Inflammatory macrophage treated with lipopolysaccharide for 1 hour (primary cell): ENCODE measurements at places on chromosomes 6 and 20.
A peak's percentile ranks its signal among the peaks of the same experiment; 100 is the strongest.

DNA sequence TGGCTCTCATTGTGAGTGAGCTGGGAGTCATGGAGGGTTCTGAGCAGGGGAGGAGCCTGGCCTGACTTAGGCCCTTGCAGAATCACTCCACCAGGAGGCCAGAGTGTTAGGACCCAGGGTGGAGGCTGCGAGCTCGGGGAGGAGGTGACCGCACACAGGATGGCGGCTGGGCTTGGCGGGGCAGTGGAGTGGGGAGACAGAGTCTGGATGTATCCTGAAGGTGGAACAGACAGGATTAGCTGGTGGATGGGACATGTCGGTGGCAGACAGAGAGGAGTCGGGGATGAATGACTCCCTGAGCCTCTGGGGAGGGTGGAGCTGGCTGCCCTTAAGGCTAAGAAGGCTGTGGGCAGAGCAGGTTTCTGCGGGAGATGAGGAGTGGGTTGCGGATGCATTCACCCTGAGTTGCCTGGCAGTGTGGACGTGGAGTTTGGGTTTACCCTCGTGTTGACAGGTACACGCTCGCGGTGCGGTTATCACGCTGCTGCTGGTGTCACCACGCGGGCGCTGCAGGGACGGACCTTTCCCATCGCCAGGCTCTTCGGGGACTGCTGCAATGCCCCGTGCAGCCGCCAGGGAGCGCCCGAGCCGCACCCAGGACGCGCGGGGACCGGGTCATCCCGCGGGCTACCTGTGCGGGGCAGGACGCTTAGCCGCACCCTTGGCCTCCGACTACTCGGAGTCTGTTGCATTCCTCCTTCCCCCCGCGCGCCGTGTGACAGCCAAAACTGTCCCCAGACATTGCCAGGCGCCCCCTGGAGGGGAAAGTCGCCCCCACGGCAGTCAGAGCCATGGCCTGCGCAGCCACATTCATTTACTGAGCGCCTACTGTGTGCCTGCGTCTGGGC is 43.0 kb upstream of the PTGIS start:
- peak; percentile 34 for DNase-seq

DNA sequence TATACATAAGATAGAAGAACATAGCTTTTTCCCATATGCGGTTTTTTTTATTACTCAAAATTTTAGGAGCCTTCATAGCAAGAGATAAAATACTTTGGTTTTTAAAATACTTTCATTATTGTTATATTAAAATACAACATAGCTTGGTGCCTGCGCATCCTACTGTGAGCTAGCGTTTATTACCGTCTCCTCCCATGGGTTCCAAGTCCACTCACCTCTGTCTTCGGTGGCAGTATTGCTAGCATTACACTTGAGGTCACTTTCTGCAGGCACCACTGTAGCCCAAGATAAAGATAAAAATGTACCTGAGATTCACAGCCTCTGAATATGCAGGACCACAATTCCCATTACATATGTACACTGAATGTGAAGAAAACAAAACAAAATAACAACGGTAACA is 326.7 kb downstream of the TPBG start:
- DNase-seq: no peak

DNA sequence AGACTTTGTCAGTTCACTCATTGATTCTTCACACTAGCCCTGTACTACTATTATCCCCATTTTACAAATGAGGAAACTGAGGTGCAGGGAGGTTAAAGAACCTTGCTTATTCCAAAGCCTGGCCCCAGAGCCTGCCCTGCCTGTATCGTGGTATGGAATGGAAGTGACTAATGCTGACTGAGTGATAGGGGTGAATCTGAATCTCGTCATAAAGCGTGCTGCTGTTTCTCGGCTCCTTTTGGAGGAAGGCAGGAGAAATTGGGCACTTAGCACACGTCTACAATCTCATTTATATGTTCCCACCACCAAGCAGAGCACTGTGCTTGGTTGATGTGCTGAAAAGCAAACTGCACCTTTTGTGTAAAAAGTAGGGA is 17.1 kb downstream of the GFRA4 start:
- no peak for DNase-seq

- DNase-seq: no peak
Observed at GRCh38 chr6:128036808-128037570, 136.1 kb upstream of the THEMIS start.

DNA sequence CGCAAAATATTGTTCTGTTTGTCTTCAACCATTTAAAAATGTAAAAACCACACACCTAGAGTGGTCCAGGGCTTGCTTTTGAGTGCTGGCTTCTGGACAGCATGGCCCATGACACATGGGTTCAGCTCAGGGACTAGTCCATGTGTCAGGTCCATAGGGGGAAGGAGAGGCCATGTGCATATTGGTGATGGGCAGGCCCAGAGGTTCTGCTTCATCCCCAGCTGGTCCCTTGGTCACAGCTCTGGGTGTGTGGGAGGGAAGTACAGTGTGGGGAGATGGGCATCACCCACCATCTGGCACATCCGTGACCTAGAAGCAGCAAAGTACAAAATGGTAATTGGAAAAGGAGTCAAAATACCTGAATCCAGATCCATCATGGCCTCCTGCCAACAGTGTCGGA is 50.7 kb downstream of the STK35 start:
- DNase-seq: no peak
